HepG2 (cell line): ENCODE measurements at places on chromosomes 5 and 9.

GRCh38 chr5:179165421-179166170 is 105.4 kb downstream of the ZNF354C start:
- no peaks in the 10 kb centered on the region for H3K4me1 ChIP-seq
- H3K4me3 ChIP-seq: no peak overlapping the region
- H3K36me3 ChIP-seq: no peaks in the 10 kb centered on the region
- H3K27me3 ChIP-seq: peaks cover 14% of the 10 kb centered on the region; the same call in 1 of the 3 replicates
- DNase-seq: no peak

GRCh38 chr9:38639577-38639940 is 19.2 kb upstream of the ANKRD18A start:
- H3K4me1 ChIP-seq: no peaks in the 10 kb centered on the region
- H3K4me3 ChIP-seq: no peak overlapping the region
- H3K36me3 ChIP-seq: no peaks in the 10 kb centered on the region
- no peak overlapping the region for H3K27ac ChIP-seq
- DNase-seq: no peak
- no peaks in the 10 kb centered on the region; the same call in 1 of the 2 replicates for H3K27me3 ChIP-seq

GRCh38 chr5:66558560-66558959 is 37.6 kb upstream of the MAST4 start:
- no peak overlapping the region for H3K27ac ChIP-seq
- no peak for DNase-seq
- no peaks in the 10 kb centered on the region for H3K4me1 ChIP-seq
- H3K4me3 ChIP-seq: no peak overlapping the region

GRCh38 chr5:75412111-75412990 is 75.3 kb downstream of the HMGCR start:
- no peaks in the 10 kb centered on the region for H3K4me1 ChIP-seq
- H3K36me3 ChIP-seq: no peaks in the 10 kb centered on the region; the same call in 1 of the 2 replicates
- H3K27ac ChIP-seq: no peak overlapping the region
- no peak for DNase-seq
- no peak overlapping the region for H3K4me3 ChIP-seq

DNA sequence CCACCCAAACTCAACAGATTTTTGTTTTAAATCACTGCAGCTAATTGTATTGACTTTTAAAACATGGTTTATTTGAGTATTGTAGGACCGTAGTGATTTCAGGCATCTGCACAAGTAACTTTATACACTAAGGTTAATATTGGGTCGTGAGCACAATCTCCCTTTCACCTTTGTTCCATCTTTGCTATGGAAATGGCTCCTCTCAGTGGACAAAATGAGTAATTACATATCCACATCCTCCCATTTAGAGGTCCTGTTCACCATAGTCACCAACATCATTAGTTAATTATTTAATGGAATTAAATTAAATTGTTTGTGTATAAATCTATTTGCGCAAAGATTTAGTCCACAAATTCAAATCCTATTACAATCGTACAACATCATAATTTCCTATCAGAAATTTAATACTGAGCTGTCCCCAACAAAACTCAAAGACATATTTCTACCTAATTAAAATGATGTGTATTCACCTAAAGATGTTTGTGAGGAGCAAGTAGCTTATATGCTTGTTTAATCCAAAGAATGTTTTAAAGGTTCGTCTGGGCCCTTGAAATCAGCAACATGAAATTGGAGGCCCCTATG is 173.0 kb upstream of the DAPK1 start:
- no peak overlapping the region for H3K4me3 ChIP-seq
- no peak overlapping the region for H3K27ac ChIP-seq
- no peaks in the 10 kb centered on the region for H3K4me1 ChIP-seq
- H3K36me3 ChIP-seq: no peaks in the 10 kb centered on the region

GRCh38 chr9:137685035-137685740 is 66.4 kb downstream of the EHMT1 start:
- no peak overlapping the region for H3K27ac ChIP-seq
- H3K4me3 ChIP-seq: no peak overlapping the region
- no peaks in the 10 kb centered on the region for H3K27me3 ChIP-seq
